ENCODE measurements at places on chromosomes 11 and 22.

- no peak for DNase-seq
These were observed 2.0 kb upstream of the JAML start for GRCh38 chr11:118226781-118227180.

GRCh38 chr11:15202626-15203025 is 87.9 kb downstream of the INSC start:
- DNase-seq = no peak

DNA sequence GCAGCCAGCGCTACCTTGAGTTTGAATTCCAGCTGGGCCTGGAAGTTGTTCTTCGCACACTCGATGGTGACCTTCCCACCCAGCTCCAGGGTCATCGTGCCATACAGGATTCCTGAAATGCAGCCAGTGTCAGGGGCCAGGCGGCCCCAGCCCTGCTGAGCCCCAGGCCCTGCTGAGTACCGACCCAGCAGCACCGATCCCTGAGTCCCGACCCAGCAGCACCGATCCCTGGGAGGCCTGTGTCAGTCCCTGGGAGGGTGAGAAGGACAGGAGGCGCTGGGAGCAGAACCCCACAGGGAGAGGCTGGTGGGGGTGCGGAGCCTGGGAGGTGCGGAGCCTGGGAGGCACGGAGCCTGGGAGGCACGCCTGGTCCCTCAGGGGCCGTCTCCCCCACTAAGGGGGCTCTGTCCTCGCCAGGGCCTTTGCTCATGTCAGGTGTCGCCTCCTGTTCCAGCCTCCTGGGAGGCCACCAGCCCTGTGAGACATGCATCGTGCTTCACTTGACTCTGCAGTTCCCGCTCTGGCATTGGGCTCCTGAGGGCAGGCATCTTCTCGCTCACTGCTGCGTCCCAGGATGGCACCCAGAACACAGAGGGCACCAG is 37.1 kb upstream of the CARS1 start:
- DNase-seq = no peak

DNA sequence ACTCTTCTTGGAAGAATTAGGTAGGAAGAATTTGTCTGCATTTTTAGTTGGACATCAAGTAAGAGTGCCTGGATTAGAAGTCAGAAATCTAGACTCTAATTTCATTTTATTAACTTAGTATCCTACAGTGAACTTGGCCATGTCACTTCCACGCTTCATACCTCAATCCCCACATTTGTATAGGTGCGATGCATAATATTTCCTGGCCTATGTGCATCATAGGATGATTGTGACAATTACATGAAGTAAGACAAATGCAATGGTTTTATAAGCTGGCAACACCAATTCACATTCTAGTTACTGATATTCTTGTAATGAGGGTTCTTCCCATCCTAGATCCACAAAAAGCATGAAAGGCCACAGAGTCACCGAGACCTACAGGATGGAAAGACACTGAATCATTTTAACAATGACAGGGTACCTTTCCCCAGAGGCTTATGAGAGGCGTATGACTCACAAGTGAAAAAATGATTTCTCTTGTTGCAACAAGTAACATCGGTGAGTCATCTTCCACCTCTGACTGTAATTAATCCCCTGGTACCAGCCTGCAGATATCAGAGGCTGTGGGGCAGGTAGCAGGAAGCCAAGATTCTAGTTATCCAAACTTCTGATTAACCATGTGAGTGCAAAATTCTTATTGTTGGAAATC is 56.0 kb upstream of the OR5AK2 start:
- no peak for DNase-seq

Data from stimulated activated CD4-positive, alpha-beta T cell treated with anti-CD3 and anti-CD28 coated beads, Interleukin-1b, Interleukin-23, amount 100 ng/mL, for 24 hours (primary cell).